Mesenchymal stem cell (in vitro differentiated cells and primary cell): ENCODE measurements at places on chromosomes 12 and 14.

DNA sequence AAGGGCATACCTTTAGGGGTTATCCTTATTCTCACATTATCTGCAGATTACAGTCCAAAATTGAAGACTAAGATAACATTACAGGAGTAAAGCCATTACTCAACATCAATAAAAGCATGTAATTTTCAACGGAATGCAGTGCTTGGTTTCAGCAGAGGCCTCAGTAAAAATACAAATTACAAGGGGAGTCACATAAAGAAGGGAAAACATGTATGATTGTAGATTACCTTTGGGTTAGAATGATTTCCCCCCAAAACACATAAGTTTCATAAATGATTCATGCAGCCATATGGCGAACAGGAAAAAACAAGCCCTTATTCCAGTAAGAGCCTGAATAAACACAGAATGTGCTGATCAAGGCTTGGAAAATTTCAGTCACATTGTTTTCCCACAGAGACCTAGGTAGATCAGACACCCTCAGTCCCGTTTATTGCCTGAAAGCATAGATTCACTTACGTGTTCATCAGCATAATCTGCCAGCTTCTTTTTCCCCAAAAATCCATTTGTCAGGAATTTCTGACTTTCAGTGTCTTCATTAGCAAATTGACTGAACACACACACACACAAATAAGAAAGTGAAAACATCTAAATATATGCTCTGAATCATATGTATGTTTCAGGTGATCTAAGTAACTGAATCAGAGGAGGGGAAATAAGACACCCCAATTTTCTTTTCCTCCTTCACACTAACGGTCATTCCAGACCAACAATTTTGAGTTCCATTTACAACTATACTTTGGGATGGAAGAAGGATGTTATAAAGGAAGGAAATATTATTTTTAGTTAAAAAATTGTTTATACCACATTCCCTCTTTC is 37.5 kb downstream of the SLC38A4 start:
- peak; percentile 31 for DNase-seq

DNA sequence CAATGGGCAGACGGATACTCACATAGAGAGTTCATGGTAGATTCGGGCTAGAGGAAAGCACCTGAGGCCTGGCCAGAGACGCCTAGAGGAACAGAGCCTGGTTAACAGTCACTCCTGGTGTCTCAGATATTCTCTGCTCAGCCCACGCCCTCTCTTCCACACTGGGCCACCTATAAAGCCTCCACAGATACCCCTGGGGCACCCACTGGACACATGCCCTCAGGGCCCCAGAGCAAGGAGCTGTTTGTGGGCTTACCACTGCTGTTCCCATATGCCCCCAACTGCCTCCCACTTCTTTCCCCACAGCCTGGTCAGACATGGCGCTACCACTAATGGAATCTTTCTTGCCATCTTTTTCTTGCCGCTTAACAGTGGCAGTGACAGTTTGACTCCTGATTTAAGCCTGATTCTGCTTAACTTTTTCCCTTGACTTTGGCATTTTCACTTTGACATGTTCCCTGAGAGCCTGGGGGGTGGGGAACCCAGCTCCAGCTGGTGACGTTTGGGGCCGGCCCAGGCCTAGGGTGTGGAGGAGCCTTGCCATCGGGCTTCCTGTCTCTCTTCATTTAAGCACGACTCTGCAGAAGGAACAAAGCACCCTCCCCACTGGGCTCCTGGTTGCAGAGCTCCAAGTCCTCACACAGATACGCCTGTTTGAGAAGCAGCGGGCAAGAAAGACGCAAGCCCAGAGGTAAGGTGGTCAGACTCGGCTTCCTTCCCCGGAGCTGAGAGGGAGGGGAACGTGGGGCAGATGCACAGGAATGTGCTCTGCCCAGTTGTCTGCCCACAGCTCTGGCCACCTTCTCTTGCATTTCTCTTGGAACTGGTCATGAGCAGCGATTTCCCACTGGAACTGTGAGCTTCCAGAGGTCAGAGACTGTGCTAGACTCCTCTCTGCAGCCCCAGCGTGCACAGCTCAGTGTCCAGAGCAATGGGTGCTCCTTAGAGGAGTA is at the start of gene CD4:
TSS of gene CD4 (plus strand) at position 557 of the 953 bp plus-strand sequence. CDS start 10,611 bp downstream, outside the sequence.
- DNase-seq: no peak

- DNase-seq: no peak
These were observed 81.4 kb upstream of the KRAS start for GRCh38 chr12:25332143-25332542.

- peak; percentile 43 for DNase-seq
These were observed 2.5 kb downstream of the LTBR start for GRCh38 chr12:6386491-6386890.

GRCh38 chr12:69719336-69720316 is 19.0 kb upstream of the RAB3IP start:
- DNase-seq: no peak

- DNase-seq: no peak
These were observed 103.3 kb downstream of the BCAT1 start for GRCh38 chr12:24845615-24846014.

- no peak for DNase-seq
These were observed 470.4 kb downstream of the GALC start for GRCh38 chr14:87522575-87522974.

DNA sequence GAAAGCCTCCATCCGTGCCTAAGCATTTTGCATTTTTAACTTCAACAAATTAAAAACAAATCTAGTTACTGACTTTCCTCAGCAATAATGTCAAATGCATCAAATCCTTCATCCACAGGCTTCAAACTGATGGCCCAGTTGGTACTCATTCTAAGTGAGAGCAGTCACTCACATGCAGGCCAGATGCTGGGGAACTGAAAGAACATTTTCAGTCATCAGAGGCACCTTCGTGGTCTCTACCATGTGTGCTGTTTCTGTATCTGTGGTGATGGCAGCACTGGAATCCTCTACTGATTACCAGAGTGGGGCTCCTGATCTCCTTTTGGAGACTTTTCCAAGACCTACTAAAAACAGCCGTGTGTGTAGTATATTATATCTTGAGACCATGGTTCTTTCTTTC is 145.2 kb downstream of the PRIMA1 start:
- DNase-seq: no peak

DNA sequence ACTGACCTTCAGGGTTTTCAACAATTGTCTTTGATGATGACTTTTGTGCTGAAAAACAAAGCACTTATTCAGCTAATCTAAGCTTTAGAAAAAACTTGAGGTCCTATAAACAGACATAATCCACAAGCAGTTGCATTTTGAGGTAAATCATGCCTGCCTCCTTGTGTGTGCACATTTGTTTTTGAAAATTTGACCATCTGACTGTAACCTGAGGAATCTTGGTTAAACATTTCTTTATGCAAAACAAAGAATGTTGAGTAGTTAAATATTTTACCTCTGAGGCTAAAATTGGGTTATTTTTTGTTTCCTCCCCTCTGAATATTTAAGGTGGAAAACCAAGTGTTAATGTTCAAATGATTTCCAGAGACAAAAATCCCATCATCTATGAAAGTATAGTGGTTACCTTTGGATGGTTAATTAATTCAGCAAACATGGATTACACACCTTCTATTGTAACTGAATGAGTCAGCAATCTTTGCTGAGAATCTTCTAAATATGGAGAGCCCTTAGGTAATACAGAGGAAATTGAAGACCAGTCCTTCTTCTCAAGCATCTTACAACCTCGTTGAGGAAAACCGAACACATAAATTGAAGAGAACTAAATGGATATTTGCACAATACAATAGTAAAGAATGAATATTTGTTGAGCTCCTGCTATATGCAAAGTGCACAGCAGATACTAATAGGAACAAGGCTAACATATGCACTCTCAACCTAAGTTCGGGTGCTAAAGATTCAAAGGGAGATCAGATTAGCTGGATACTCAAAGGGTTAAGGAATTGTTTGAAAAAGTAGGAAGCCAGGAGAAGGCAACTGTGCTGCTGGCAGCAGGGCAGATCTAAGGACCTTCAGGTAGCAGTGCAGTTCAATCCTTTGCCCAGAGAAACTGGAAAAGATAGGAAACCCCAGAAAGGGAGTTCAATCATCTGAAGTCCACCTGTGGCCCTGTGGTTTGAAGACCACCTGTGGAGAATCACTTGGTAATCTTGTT is 115.2 kb downstream of the BMP4 start:
- DNase-seq: no peak

DNA sequence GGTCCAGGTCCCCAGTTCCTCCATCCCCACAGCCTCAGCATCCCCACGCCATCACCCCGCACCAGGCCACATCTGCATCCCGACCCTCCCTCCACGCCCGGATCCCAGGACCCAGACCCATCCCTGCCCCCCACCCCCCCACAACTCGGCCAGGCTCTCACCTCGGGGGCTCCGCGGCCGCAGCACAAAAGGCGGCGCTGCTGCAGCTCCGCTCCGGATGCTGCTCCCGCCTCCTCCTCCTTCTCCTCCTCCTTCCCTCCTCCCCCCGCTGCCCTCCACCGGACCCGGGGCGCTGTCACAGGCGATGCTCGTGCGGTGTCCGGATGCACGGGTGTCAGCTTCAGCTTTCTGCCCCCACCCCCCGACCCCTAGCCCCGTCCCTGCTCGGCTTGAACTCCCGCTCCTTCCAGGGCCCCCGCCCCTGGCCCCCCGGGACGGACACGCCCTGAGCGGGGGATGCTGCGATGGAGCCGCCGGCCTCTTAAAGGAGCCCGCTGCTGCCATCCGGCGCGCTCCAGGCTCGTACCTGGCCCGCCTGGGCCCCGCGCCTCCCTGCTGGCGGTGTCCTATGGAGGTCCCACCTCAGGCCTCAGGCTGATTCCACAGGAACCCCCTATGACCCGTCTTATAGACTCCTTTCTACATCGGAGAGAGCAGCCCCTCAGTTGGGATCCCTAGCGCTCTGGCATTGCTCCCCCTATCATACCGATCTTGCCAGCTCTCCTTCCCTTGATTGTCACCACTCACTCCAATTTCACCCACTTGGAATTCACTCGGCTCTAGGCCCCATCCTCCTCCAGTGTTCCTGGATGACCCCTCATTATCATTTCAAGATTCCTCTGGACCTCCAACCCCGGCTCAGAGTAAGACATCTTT is at the start of gene MAP3K12:
TSS of gene MAP3K12 (minus strand) at position 193 of the 876 bp plus-strand sequence. CDS start 12,067 bp downstream, outside the sequence.
- peak; percentile 81 for DNase-seq

GRCh38 chr12:24898185-24898584 is 50.7 kb downstream of the BCAT1 start:
- DNase-seq: no peak
